ENCODE measurements at places on chromosomes 5 and 9.
A peak's percentile ranks its signal among the peaks of the same experiment; 100 is the strongest.

DNA sequence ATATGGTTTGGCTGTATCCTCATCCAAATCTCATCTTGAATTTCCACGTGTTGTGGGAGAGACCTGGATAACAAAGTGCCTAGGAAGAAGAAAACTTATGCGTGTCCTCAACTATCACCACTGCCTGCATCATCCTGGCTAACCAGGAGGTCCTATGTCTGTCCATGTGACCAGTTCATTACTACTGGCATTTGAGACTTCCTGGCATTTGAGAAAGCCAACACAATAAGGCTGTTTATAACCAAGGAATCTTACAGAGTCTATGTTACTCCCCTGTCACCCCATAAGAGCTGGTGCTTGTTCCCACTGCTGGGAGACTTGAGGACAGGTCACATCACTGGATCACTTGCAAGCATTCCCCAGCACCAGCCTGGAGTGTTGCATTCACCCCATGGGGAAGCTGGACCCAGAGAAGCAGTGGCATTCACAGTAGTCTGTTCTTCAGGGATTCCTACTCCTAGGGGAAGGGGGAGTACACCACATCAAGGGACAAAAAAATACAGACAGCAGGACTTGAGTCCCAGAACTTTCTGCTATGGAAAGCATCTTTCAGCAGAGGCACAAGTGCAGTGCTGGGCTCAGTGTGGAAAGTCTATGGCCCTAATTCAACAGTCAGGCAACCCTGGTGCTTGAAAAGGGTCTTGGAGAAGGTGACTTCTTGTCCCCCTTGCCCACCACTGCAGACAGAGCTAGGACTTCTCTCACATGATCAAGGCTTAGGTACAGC, 717.1 kb downstream of the SEMA5A start:
- no peak for DNase-seq

DNA sequence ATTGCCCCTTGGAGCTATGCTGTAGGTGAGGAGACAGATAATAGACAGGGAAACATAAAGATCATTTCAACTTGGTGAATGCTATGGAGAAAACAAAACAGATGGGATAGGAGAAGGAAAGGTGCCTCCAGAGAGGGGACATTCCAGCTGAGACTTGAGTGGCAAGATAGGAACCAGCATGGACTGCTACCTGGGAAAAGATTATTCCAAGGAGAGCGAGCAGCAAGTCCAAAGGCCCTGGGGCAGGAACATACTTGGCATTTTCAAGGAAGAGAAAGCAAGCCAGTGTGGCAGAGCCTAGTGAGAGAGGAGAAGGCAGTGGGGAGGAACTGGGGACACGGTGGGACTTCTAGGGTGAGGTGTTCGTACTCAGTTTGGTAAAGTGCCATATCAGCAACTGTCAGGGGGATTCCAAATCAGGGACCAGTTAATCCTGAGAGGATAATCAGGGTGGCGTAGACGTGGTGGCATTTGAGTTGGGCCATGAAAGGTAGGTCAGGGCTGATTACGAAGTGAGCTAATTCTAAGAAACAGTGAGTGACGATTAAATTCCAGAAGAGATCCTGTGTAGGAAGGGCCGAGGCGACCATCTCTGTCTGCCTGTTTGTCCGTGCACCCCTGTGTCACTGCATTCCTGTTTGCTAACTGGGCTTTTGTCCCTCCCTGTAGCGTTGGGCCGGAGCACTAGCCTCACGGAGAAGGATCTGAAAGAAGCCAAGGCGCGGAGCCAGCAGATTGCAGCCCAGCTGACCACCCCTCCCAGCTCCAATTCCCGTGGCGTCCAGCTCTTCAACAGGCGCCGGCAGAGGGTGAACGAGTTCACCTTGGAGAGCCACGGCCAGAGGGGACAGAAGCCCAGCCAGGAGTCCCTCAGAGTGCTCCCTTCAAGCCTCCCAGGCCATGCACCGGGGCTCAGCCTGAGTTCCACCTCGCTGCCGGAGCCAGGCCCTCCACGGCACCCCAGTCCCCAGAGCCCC, 7.1 kb downstream of the SYNPO start:
- DNase-seq: no peak

DNA sequence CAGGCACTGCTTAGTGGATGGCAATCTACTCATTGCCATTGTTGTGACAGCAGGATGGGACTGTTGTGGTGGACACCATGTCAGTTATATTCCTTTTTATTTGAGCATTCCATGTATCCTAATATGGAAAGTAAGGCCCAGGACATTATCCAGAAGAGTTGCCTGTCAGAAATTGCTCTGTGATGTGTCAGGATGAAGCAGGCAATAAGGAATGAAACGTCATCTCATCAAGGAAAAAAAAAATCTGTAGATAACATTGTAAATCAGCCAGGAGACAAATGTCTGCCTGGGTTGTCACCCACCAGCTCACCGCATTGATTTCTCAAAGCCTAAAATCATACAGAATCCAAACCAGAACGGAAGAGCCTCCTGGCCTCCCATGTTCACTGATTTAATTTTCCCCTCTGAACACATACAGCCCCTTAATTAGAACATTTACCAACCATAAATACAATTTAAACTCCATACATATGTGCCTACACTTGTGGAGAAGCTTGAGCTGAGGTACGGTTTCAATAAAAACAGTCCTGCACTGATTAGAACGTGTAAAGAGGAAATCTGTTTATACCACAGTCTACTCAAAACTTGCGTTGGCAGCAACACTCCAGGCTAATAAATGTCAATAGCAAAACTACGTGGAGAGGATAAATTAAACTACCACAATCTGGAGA, 73.9 kb downstream of the FOXD1 start:
- DNase-seq: no peak

- DNase-seq: no peak
Measured at GRCh38 chr5:132487095-132487428, 3.5 kb downstream of the IRF1 start.

GRCh38 chr9:112093870-112094216, 81.3 kb downstream of the SUSD1 start:
- DNase-seq: no peak

GRCh38 chr5:98428806-98429205, 344.7 kb upstream of the RGMB start:
- no peak for DNase-seq

- no peak for DNase-seq
Measured at GRCh38 chr5:14105718-14106410, 37.3 kb upstream of the TRIO start.

DNA sequence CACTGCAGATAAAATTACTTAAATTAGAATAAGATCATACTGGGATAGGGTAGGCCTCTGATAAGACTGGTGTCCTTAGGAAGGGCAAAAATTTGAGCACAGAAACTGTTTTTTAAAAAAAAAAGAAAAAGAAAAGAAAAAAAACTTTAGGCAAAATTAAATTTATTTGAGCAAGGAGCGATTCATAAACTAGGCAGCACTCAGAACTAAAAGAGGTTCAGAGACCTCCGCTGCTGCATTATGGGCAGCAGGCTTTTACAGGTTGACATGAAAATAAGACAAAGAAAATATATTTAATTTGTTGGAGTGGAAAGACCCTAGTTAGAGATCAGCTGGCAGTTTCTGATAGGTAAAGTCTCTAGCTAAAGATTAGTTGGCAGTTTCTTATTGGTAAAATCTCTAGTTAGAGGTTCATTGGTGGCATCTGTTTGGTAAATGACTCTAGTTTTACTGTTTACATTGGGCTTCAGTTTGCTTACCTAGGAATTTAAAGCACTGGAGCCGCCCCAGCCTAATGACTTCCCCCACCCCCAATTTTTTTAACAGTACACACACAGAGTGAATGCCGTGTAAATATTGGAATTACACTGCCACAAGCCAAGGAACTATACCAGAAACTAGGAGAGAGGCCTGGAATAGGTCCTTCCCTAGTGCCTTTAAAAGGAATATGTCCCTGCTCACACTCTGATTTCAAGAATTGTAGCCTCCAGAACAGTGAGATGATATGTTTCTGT, 4.5 kb upstream of the PLPP6 start:
- DNase-seq: no peak

DNA sequence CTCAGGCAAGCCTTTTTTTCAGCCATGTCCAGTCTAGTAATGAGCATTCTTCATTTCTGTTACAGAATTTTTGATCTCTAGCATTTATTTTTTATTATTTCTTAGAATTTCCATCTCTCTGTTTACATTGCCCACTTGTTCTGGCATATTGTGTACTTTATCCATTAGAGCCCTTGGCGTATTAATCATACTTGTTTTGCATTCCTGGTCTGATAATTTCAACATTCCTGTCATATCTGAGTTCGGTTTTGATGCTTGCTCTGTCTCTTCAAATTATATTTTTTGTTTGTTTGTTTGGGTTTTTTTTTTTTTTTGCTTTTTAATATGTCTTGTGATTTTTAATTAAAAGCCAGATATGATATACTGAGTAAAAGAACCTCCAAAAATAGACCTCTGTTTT, 23.0 kb upstream of the JAK2 start:
- DNase-seq: no peak

- no peak for DNase-seq
Measured at GRCh38 chr9:118570066-118570465, 799.2 kb downstream of the BRINP1 start.

DNA sequence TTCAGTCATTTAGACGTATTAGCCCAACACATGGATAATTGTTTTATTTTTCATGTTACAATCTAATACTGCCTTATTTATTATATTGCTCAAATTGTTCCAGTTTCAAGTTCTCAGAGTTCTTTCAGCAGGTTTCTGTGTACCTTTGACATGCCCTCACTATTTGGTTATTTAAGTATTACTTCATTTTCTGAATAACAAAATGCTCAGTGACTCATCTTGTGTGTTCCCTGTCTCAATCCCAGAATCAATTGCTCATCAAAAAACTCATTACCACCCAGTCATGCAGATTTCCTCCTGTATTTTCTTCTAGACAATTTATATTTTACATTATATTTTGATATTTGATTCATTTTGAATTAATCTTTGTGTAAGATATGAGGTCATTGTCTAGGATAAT, 562.6 kb downstream of the ANXA1 start:
- DNase-seq: no peak

DNA sequence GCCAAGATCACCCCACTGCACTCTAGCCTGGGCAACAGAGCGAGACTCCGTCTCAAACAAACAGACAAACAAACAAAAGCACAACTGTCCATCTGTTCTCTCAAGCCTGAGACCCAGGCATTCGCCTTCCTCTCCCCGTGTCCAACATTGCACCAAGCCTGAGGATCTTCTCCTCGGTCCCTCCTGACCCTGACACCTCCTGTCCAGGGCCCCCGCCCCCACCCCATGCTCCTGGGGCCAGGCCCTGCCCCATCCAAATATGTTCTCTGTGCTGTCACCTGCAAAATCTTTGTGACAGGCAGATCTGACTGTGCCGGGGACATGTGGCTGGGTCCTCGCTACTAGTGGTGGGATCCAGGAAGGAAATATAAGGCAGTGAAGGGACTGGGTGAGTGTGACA, 33.4 kb upstream of the UNC5A start:
- DNase-seq: no peak

- DNase-seq: no peak
Measured at GRCh38 chr5:39370555-39371366, 6.5 kb upstream of the C9 start.

GRCh38 chr5:54156577-54156976, 153.8 kb downstream of the ARL15 start:
- DNase-seq: no peak

GRCh38 chr9:113632776-113633590, 169.5 kb downstream of the RGS3 start:
- DNase-seq: no peak

DNA sequence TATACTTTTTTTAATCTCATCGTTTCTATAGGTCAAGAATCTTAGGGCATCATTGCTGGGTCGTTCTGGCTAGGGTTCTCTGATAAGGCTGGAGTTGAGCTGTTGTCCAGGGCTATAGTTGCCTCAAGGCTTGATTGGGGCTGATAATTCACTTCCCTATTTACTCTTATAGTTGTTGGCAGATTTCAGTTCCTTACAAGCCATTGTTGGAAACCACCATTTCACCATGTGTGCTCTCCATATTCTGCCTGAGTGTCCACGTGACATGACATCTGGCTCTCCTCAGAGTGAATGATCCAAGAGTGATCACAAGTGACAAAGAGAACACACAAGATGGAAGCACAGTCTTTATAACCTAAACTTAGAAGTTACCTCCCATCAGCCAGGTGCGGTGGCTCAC, 852.2 kb downstream of the EFNA5 start:
- DNase-seq: no peak

DNA sequence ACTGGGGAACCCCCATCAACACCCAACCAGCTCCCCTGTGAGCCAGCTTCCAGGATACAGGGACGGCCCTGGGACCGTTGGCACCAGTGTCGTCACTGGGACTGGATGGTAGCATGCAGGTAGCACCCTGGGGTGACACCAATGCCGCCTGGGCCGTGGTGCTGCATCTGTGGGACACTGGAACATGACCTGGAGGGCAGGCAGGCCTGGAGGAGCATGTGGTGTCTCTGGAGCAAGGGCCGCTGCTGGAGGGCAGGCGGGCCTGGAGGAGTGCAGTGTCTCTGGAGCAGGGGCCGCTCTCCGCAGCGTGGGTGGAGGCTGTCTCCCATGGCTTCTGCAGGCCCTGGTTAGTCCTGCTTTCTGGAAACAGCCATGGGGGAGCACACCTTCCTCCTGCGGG, 13.1 kb downstream of the LPCAT1 start:
- no peak for DNase-seq

- DNase-seq: peak; percentile 66
Measured at GRCh38 chr9:130682421-130683121, 11.0 kb upstream of the EXOSC2 start.

GRCh38 chr9:121398374-121398773, 28.3 kb upstream of the STOM start:
- peak; percentile 35 for DNase-seq

DNA sequence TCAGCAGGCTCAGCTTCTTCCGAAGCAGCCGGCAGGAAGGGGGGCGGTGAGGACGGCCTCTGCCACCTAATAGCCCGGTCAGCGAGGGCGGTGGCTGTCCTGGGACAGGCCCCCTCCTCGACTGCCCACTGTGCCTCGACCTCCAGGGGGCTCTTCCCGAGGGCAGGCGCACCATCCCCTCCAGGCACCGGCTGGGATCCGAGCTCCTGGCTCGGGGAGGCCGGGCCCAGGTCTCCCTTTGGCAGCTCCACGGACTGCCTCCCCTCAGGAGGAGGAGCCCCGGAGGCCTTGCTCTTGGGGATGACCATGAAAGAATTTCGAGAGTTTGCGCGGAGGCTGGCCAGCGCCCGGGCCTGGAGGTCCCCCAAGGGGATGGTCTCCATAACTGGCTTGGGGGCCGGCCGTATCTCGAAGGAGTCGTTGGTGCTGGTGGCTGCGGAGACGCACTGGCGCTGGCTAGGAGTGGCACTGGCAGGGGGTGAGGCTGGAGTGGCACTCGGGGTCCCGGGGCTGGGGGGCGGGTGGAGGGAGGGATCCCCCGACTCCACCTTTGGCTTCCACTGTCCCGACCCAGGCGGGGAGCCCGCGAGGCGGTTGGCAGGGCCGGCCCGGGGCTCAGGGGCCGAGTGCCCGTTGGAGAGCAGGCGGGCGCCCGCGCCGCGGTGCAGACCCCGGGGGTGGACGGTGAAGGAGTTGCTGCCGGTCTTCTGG, 975 bp downstream of the TPRN start:
- DNase-seq: no peak

GRCh38 chr9:78289474-78289873, 7.5 kb upstream of the PSAT1 start:
- no peak for DNase-seq

GRCh38 chr5:58871648-58872242, 288.9 kb downstream of the RAB3C start:
- DNase-seq: peak; percentile 50

GRCh38 chr9:119370816-119371215, 1.6 kb upstream of the BRINP1 start:
- DNase-seq: peak; percentile 9
